ENCODE measurements at places on chromosomes 16 and 17. TPM values are rescaled to one million over a fixed set of nuclear protein-coding genes. Genes with fewer than 3 reads are reported as not detected.

DNA sequence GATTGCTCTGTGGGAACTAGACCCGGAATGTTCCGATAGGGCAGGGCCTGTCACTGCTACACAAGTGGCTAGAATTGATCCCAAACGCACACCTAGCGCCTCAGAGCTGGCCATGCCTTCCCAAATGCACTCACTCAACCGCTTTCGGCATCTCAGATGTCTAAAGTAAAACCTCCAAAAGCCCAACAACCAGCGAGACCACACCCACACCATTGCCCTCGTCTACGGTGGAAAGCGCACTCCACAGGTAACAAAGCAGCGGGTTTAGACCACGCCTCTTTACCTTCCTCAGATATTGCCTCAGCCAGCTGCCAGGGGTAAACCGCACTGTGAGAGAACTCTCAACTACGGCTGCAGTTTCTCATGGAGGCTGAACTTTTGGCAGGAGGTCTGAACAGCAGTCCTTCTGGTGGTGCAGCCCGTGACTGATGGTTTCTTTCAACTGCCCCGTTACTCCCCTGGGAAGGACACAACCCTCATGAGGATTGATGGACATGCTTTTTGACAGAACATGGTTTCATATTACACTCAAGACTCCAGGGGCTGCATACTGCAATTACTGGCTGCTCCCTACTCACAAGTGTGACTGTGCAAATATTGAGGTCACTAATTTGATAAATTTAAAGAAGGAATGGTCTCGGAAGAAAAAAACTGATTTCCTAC is 34.5 kb downstream of the USP7 start:
- H3K27me3 ChIP-seq = no peaks in the 10 kb centered on the region
- no peak for DNase-seq
- peaks cover 45% of the 10 kb centered on the region for H3K4me1 ChIP-seq
- peaks cover 11% of the 10 kb centered on the region for H3K36me3 ChIP-seq
- H3K4me3 ChIP-seq = no peak overlapping the region

- no peaks in the 10 kb centered on the region for H3K27me3 ChIP-seq
- H3K4me1 ChIP-seq = no peaks in the 10 kb centered on the region
- no peak for DNase-seq
- no peak overlapping the region for H3K27ac ChIP-seq
- no peaks in the 10 kb centered on the region for H3K36me3 ChIP-seq
- no peak overlapping the region for H3K4me3 ChIP-seq
Measured at GRCh38 chr16:64094992-64095634, 1026.8 kb downstream of the CDH11 start.

- no peaks in the 10 kb centered on the region for H3K27me3 ChIP-seq
- no peaks in the 10 kb centered on the region for H3K36me3 ChIP-seq
- peak overlapping the region; percentile 54 for H3K4me3 ChIP-seq
- no peak overlapping the region for H3K27ac ChIP-seq
- peaks cover 22% of the 10 kb centered on the region for H3K4me1 ChIP-seq
- no peak for DNase-seq
Measured at GRCh38 chr17:68195667-68196393, 52.0 kb upstream of the AMZ2 start.

The PCTP gene
- 10.5 TPM for total RNA-seq

GRCh38 chr17:76841776-76842405 is 26.3 kb upstream of the MGAT5B start:
- no peak for DNase-seq
- peaks cover 48% of the 10 kb centered on the region for H3K27me3 ChIP-seq
- H3K36me3 ChIP-seq = no peaks in the 10 kb centered on the region

DNA sequence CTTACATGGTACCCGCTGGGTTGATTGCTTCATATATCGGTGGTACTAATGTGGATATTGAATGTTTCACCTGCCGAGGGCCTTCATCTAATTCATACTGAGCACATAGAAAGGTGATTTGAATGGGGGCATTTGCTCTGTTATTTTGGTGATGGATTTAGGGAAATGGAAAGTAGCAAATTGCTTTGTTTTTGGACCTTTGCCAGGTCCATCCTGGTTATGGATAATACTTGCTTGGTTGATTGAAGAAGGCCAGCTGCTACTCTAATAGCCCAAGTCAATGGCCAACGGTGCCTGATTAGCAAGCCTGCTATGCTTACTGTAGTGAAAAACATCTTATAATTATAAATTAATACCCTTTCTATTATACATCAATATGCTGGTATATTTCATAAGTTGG is 253.6 kb downstream of the CDH13 start:
- DNase-seq = no peak
- peaks cover 18% of the 10 kb centered on the region for H3K4me1 ChIP-seq
- H3K27ac ChIP-seq = no peak overlapping the region
- H3K4me3 ChIP-seq = no peak overlapping the region
- H3K36me3 ChIP-seq = no peaks in the 10 kb centered on the region

GRCh38 chr17:69228018-69228417 is 606 bp downstream of the ABCA10 start:
- no peak overlapping the region for H3K27ac ChIP-seq
- H3K36me3 ChIP-seq = peaks cover 6% of the 10 kb centered on the region
- H3K4me3 ChIP-seq = no peak overlapping the region
- DNase-seq = no peak
- H3K27me3 ChIP-seq = peaks cover 3% of the 10 kb centered on the region

DNA sequence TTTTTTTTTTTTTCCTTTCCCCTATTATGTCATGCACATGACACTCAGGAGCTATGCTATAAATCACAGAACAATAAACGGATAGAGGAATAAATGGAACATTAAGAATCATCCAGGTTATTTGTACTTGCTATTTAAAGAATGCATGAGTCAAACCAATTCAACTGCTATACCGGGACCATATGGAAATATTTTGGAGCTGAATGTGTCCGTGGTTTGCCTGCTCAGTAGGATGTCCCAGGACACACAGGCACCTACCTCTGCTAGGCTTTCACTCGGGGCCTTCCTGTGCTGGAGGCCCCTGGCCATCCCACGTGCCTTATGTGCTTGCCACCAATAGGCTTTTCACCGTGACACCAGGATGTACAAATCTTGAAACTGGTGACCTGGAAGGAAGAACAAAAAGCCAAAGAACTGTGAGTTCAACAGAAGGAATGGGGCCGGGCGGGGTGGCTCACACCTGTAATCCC is 15.3 kb upstream of the SEC14L1 start:
- H3K4me1 ChIP-seq = peaks cover 17% of the 10 kb centered on the region
- no peak for DNase-seq
- H3K36me3 ChIP-seq = no peaks in the 10 kb centered on the region
- no peaks in the 10 kb centered on the region for H3K27me3 ChIP-seq

The ZNF423 gene
- total RNA-seq = not detected

GRCh38 chr16:90046122-90046970 is 27.1 kb upstream of the DBNDD1 start:
- H3K36me3 ChIP-seq = no peaks in the 10 kb centered on the region
- no peak overlapping the region for H3K27ac ChIP-seq
- no peak overlapping the region for H3K4me3 ChIP-seq
- no peaks in the 10 kb centered on the region for H3K27me3 ChIP-seq
- DNase-seq = no peak

DNA sequence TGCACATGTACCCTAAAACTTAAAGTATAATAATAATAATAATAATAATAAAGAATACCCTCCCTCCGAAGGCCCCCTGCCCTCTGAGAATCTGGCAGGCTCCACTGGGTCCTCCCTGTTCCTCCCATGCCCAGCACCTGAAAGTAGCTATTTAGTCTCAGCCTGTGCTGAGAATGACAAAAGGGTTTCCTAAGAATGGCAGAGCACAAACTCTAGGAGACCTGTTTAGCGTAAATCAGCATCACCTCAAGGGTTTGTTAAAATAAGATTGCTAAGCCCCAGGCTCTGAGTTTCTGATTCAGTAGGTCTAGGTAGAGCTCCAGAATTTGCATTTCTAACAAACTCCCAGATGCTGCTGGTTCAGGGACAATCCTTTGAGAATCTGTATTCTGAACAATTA is 606.8 kb upstream of the CDH11 start:
- H3K4me3 ChIP-seq = no peak overlapping the region
- no peaks in the 10 kb centered on the region for H3K4me1 ChIP-seq
- no peaks in the 10 kb centered on the region for H3K36me3 ChIP-seq

The AGRP gene
- total RNA-seq = not detected

- H3K27ac ChIP-seq = no peak overlapping the region
- H3K27me3 ChIP-seq = peaks cover 49% of the 10 kb centered on the region
- DNase-seq = no peak
- no peak overlapping the region for H3K4me3 ChIP-seq
- no peaks in the 10 kb centered on the region for H3K36me3 ChIP-seq
Measured at GRCh38 chr16:54277845-54278703, 8.5 kb downstream of the IRX3 start.

DNA sequence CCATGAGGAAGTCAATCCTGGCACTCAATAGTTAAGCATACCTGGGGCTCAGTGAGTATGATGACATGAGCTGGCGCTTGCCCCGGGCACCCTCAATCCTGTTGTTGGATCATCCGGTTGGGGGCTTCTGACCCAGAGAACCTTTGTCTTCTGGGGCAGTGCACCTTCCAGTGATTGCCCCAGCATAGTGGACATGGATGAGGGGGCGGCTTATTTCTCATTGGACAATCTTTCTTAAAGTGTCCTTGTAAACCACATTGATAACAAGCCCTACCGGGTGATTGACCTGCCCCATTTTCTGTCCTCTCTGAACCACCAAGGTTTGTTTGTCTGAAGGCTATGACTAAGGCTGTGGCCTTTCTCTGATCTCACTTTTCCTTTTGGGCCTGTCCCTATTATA is 18.2 kb downstream of the IGSF6 start:
- no peak overlapping the region for H3K4me3 ChIP-seq
- H3K27me3 ChIP-seq = no peaks in the 10 kb centered on the region
- peak overlapping the region; percentile 22 for H3K27ac ChIP-seq
- H3K4me1 ChIP-seq = peaks cover 24% of the 10 kb centered on the region

DNA sequence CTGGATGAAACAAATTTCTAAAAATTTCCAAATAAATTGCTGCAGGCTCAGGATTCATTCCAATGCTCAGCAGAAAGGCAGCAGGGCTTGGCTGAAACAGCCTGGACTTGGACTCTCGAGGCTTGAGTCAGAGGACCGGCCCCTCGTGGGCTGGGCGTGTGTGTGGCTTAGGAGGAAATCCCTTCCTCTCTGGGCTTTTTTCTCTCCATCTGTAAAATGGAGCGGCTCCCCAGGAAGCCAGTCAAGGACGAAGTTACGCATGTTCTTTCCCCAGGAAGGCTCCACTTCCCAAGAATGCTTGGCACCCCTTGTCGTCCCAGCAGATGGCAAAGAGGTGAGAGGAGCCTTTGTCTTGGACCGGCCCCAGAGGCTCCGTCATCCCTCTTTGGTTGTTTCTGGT is 13.5 kb downstream of the SLC46A1 start:
- DNase-seq = no peak
- peaks cover 10% of the 10 kb centered on the region for H3K36me3 ChIP-seq
- no peaks in the 10 kb centered on the region for H3K27me3 ChIP-seq

DNA sequence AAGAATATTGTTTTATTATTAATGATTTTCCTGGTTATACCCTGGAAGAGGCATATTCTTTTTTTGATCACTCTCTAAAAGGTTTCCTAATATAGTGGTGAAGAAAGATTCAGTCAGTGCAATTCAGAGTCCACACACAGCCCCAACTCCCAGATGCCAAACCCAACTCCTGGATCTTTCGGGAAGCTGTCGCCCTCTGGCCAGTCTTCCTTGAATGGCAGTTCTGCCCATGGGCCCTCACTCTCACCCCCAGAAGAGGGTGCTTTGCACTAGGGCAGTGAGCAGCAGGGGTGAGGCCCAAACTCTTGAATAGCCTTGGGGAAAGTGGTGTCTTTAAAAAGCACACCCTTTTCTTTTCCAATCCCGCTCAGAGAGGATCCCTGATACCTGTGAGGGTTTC is 11.0 kb downstream of the KRT32 start:
- H3K27me3 ChIP-seq = peaks cover 24% of the 10 kb centered on the region
- no peak for DNase-seq
- no peak overlapping the region for H3K27ac ChIP-seq
- no peaks in the 10 kb centered on the region for H3K4me1 ChIP-seq
- H3K36me3 ChIP-seq = no peaks in the 10 kb centered on the region

DNA sequence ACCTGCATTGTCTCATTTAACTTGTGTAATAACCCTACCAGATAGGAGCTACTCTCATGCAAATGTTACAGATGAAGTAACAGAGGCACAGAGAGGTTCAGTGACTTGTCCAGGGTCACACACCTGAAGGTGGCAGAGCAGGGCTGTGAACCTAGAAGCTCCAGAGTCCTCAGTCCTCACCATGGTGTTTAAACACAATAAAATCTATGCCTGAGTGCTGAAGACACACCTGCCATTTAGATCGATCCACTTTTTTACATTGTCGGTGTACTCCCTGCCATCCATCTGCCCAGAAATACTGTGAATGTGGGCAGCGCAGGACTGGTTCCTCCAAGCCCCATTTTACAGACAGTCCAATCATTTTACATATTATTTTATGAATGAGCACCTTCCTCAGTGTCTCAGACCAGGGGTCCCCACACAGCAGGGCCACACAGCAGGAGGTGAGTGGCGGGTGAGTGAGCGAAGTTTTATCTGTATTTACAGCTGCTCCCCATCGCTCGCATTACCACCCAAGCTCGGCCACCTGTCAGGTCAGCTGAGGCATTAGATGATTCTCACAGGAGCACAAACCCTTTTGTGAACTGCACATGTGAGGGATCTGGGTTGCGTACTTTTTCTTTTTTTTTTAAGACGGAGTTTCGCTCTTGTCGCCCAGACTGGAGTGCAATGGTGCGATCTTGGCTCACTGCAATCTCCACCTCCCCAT is 5.6 kb downstream of the IL4R start:
- peaks cover 76% of the 10 kb centered on the region for H3K4me1 ChIP-seq
- H3K27ac ChIP-seq = peak overlapping the region; percentile 95
- no peak for DNase-seq
- H3K36me3 ChIP-seq = peaks cover 11% of the 10 kb centered on the region
- peak overlapping the region; percentile 98 for H3K4me3 ChIP-seq

GRCh38 chr16:11700264-11701029 is 32.2 kb downstream of the SNN start:
- no peak overlapping the region for H3K27ac ChIP-seq
- DNase-seq = no peak
- peaks cover 44% of the 10 kb centered on the region for H3K4me1 ChIP-seq
- no peaks in the 10 kb centered on the region for H3K27me3 ChIP-seq
- H3K36me3 ChIP-seq = peaks cover 33% of the 10 kb centered on the region

GRCh38 chr17:53006006-53006405 is 816.7 kb upstream of the KIF2B start:
- H3K36me3 ChIP-seq = no peaks in the 10 kb centered on the region
- H3K27me3 ChIP-seq = no peaks in the 10 kb centered on the region
- no peak overlapping the region for H3K27ac ChIP-seq
- no peak overlapping the region for H3K4me3 ChIP-seq
- H3K4me1 ChIP-seq = no peaks in the 10 kb centered on the region

DNA sequence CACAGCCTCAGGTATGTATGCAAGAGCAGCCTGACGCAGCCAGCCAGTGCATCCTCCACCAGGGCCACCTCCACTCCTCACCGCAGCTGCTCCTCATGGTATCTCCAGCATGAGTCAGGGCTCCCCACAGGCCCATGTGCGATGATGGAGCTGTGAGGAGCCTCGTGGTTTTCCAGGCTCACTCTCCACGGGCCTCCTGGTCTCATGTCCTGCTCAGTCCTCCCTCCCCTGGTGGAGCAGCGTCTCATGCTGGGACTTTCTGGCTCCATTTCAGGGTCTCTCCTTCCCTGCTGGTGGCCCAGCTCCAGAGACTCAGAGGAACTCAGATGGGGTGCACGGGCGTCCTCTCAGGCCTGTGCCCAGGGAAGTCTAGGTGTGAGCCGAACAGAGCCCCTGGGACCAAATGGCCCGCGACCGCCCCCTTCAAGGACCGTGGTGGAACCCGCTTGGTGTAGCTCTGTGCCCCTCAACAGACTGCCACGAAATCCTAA is 70.4 kb downstream of the METRNL start:
- no peak overlapping the region for H3K4me3 ChIP-seq
- peak overlapping the region; percentile 23 for H3K27ac ChIP-seq
- no peak for DNase-seq
- H3K4me1 ChIP-seq = peaks cover 18% of the 10 kb centered on the region
- no peaks in the 10 kb centered on the region for H3K36me3 ChIP-seq

Data from natural killer cell treated with Interleukin-12 subunit alpha and Interleukin-12 subunit beta and Interleukin-15 and Interleukin-18, amount 100 ng/mL, for 72 hours (primary cell).